ENCODE measurements at places on chromosomes 6 and 20. TPM values are rescaled to one million over a fixed set of nuclear protein-coding genes. Genes with fewer than 3 reads are reported as not detected.

Gene GPSM3
- total RNA-seq = 4.3 TPM

Gene KIF6
- 1.1 TPM for total RNA-seq

Gene OLIG3
- total RNA-seq = not detected

Gene CGA
- total RNA-seq = 4.3 TPM

Gene NMBR
- total RNA-seq = 0.09 TPM

Gene NEDD9
- total RNA-seq = 18.4 TPM

Gene TXLNB
- 94.8 TPM for total RNA-seq

Gene CD40
- total RNA-seq = 6.0 TPM

Gene FOXS1
- total RNA-seq = 6.0 TPM

Gene SLC17A3
- total RNA-seq = not detected

Gene SNAP25
- 3.1 TPM for total RNA-seq

Gene SPO11
- total RNA-seq = not detected

Gene SIRPD
- not detected for total RNA-seq

- no peak for DNase-seq
- H3K4me3 ChIP-seq = no peak overlapping the region
- H3K27me3 ChIP-seq = no peaks in the 10 kb centered on the region
- no peak overlapping the region for H3K27ac ChIP-seq
These were observed 3.1 kb upstream of the AKIRIN2 start for GRCh38 chr6:87705070-87705691.

DNA sequence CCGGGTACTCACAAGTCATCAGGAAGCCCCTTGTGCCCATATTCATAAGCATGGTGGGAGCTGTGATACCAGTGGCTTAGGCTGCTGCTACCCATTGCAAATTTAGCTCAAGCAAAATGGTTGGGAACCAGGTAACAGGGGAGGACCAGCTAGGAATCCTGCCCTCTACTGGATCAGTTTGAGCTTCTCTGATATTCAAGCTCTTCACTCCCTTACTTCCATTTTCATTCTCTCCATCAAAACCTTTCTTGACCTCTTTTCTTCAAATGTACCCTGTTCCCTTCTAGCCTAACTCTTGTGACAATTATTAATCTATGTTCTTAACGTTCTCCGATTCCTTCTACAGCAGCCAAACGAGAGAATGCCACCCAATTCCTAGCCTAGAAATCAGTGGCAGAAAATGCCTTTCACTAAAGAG, 9.7 kb downstream of the NOL7 start:
- no peak overlapping the region for H3K27ac ChIP-seq
- no peaks in the 10 kb centered on the region for H3K27me3 ChIP-seq
- no peaks in the 10 kb centered on the region for H3K4me1 ChIP-seq
- no peak overlapping the region for H3K4me3 ChIP-seq
- no peak for DNase-seq

DNA sequence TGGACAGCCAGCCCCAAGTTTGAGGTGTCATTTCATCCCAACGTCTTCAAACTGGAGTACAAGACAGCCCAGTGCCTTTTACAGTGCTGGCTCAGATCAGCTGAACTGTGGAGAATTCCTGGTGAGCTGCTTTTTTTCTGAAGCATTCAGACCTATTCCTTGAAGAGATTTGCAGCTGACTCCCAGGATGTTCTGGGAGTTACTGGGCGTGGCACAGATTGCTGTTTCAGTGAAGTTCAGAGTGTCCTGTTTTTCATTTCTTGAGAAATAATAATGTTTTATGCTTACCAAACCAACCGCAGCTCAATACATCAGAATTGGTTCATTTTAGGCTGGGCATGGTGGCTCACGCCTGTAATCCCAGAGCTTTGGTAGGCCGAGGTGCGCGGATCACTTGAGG, 33.4 kb upstream of the SRPK1 start:
- no peaks in the 10 kb centered on the region for H3K36me3 ChIP-seq
- no peaks in the 10 kb centered on the region for H3K4me1 ChIP-seq
- H3K27me3 ChIP-seq = peaks cover 3% of the 10 kb centered on the region

DNA sequence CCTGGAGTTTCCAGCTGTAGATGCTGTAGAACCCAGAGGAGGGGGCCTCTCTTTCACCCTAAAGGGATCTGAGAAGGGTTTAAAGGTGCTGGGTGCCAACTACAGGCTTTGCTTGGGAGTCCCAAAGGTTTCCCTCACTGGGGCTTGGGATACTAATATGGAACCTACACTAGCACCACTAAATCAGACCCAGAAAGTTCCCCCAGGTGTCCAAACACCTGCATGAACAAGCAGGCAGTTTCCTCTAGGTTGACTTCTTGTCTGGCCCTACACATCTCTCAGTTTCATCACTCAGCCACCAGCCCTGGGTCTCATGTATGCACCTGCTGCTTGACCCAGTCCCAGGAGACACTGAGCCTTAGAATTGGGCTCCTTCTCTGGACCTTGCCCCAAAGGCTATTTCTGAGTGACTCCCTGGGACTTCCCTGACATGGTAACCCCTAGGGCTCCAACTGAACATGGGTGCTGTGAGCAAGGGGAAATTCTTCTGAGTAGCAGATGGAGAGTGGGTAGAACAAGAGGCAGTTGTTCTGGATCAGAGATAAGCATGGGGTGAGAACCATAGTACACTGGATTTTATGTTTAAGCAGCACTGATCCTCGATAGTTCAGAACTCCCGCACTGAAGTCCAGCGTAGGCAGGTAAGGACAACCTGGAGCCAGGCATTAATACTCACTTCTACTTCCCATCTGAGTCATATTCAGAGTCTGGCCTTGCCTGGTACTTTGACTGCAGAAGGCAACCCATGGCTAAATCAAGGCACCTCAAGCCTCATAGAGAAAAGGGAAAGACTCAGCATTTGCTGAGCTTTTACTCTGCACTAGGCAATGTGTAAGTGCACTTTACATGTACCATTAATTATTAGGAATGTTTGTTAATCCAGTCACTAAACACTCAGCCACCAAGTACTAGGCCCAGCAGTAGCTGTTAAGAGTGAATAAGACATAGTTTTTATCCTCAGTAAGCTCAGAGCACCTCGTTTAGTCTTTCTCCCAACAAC, 16.8 kb downstream of the BCL2L1 start:
- DNase-seq = no peak
- no peak overlapping the region for H3K4me3 ChIP-seq
- no peaks in the 10 kb centered on the region for H3K27me3 ChIP-seq
- H3K4me1 ChIP-seq = peaks cover 22% of the 10 kb centered on the region
- H3K36me3 ChIP-seq = peaks cover 41% of the 10 kb centered on the region
- H3K27ac ChIP-seq = no peak overlapping the region

GRCh38 chr6:45422503-45423110, 44.9 kb upstream of the SUPT3H start:
- no peak overlapping the region for H3K27ac ChIP-seq
- peak; percentile 42 for DNase-seq
- H3K27me3 ChIP-seq = peaks cover 64% of the 10 kb centered on the region
- peaks cover 40% of the 10 kb centered on the region for H3K4me1 ChIP-seq

- DNase-seq = no peak
- no peaks in the 10 kb centered on the region for H3K27me3 ChIP-seq
- H3K27ac ChIP-seq = no peak overlapping the region
- no peaks in the 10 kb centered on the region for H3K4me1 ChIP-seq
These were observed 154.5 kb upstream of the SCGN start for GRCh38 chr6:25497383-25498040.

GRCh38 chr6:13617066-13617465, 1.9 kb downstream of the NOL7 start:
- H3K36me3 ChIP-seq = peaks cover 40% of the 10 kb centered on the region
- H3K4me1 ChIP-seq = peaks cover 7% of the 10 kb centered on the region

DNA sequence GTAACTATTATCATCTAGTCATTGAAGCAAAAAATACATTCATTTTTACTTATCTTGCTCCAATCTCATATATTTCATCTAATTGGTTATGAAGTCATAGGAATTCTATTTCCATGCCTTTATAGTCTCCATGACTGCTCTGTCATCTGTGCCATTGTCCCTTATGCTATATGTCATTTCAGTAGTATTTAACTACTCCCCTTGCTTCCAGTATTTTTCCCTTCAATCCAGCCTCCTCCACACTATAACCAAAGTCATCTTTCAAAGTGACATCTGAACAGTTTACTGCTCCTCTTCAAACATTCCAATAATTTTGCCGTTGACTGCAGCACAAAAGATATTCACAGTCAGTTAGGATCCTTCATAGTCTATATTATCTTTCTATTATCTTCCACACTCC, 216.6 kb upstream of the HS3ST5 start:
- H3K4me3 ChIP-seq = no peak overlapping the region
- DNase-seq = no peak
- no peaks in the 10 kb centered on the region for H3K36me3 ChIP-seq
- H3K4me1 ChIP-seq = no peaks in the 10 kb centered on the region
- no peaks in the 10 kb centered on the region for H3K27me3 ChIP-seq

GRCh38 chr6:19802656-19803055, 34.5 kb upstream of the ID4 start:
- H3K27me3 ChIP-seq = no peaks in the 10 kb centered on the region
- H3K4me1 ChIP-seq = peaks cover 14% of the 10 kb centered on the region
- H3K27ac ChIP-seq = no peak overlapping the region

DNA sequence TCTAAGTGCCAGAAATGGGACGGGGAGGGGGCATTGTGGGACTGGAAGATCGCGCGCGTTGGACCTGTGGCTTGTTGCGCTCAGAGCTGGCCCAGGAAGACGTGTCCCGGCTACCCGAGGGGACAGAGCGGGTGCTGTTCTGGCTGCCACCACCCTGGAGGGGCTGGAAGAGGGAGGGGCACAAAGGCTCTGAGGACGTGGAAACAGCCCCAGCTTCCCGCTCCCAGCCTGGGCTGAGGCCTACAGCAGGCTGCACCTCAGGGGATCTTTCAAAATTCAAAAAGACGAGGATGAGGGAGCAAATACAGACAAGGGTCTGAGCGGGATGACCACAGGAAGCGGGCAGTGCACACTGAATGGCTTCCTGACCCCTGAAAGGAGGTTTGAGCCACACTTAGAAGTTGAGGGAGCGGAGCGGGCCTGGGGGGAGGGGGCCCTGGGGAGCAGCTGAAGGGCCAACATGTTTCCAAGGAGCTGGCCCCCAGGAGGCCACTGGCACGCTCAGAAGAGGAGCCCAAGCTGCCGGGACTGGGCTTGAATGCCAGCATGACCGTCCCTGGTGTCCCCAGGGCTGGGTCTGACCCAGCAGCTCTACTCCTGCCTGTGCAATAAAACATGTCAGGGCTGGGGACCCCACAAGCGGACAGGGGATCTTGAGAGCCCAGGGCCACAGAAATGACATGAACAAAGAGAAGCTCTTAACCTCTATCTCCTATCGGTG, 1.3 kb downstream of the OXT start:
- H3K27ac ChIP-seq = no peak overlapping the region
- H3K36me3 ChIP-seq = no peaks in the 10 kb centered on the region
- DNase-seq = no peak
- H3K27me3 ChIP-seq = peaks cover 44% of the 10 kb centered on the region
- H3K4me3 ChIP-seq = peak overlapping the region; percentile 45

- H3K36me3 ChIP-seq = no peaks in the 10 kb centered on the region
- H3K27me3 ChIP-seq = no peaks in the 10 kb centered on the region
- no peak overlapping the region for H3K27ac ChIP-seq
- no peak overlapping the region for H3K4me3 ChIP-seq
These were observed 16.8 kb downstream of the TMEM244 start for GRCh38 chr6:129844118-129844891.

- no peaks in the 10 kb centered on the region for H3K27me3 ChIP-seq
- H3K4me3 ChIP-seq = no peak overlapping the region
- no peaks in the 10 kb centered on the region for H3K36me3 ChIP-seq
- peaks cover 10% of the 10 kb centered on the region for H3K4me1 ChIP-seq
These were observed 41.7 kb upstream of the SIRPA start for GRCh38 chr20:1853473-1853872.

GRCh38 chr6:161058741-161059140, 67.2 kb downstream of the MAP3K4 start:
- no peaks in the 10 kb centered on the region for H3K27me3 ChIP-seq
- H3K27ac ChIP-seq = no peak overlapping the region
- no peaks in the 10 kb centered on the region for H3K36me3 ChIP-seq
- H3K4me1 ChIP-seq = no peaks in the 10 kb centered on the region
- no peak for DNase-seq
- H3K4me3 ChIP-seq = no peak overlapping the region

GRCh38 chr6:90233994-90234393, 62.6 kb downstream of the BACH2 start:
- no peaks in the 10 kb centered on the region for H3K27me3 ChIP-seq
- H3K36me3 ChIP-seq = no peaks in the 10 kb centered on the region
- H3K4me3 ChIP-seq = no peak overlapping the region

DNA sequence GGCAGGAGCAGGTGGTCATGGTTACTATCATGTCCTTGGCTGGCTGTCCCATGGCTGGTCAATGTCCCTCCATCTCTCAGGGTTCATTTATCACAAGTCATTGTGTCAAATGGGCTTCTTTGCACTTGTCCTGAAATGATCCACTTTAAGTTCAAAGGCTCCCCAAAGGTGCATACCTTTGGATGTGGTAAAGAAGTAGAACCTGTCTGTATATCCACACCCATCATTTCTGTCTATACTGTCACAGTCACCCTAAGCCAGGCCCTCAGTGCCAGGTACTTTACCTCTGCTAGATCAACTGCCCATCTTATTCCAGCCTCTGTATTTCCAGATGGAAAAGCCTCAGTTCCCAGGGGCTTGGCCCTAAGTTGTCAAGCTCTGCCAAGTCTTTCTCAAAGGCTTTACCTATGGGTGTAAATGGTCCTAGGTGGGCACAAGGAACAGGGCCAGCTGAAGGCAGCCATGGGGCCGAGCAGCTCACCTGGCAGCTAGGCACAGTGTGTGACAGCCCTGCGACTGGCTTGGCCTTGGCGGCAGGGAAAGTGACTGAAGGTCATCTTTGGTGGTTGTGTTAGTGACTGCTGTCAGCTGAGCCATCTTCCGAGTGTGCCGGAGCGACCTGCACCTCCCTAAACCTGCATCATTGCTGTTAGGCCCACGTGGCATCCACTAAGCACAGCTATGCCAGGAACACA, 198.4 kb downstream of the SYNDIG1 start:
- H3K4me1 ChIP-seq = peaks cover 17% of the 10 kb centered on the region
- DNase-seq = no peak
- H3K4me3 ChIP-seq = no peak overlapping the region

GRCh38 chr6:75642311-75642710, 40.6 kb downstream of the SENP6 start:
- H3K27me3 ChIP-seq = no peaks in the 10 kb centered on the region
- no peak overlapping the region for H3K4me3 ChIP-seq
- no peak overlapping the region for H3K27ac ChIP-seq
- no peaks in the 10 kb centered on the region for H3K4me1 ChIP-seq

GRCh38 chr6:28858963-28859362, 64.8 kb downstream of the TRIM27 start:
- peaks cover 11% of the 10 kb centered on the region for H3K27me3 ChIP-seq
- H3K4me1 ChIP-seq = peaks cover 3% of the 10 kb centered on the region
- no peaks in the 10 kb centered on the region for H3K36me3 ChIP-seq
- no peak overlapping the region for H3K27ac ChIP-seq
- no peak overlapping the region for H3K4me3 ChIP-seq

- DNase-seq = no peak
- no peak overlapping the region for H3K4me3 ChIP-seq
- H3K4me1 ChIP-seq = no peaks in the 10 kb centered on the region
These were observed 107.0 kb upstream of the OGFRL1 start for GRCh38 chr6:71181565-71181964.

GRCh38 chr6:43075670-43076463, at the start of gene PTK7:
Gene PTK7, plus strand, starts transcription at chr6:43076314. Its CDS starts 175 bp downstream, at chr6:43076489.
- H3K27me3 ChIP-seq = no peaks in the 10 kb centered on the region
- H3K4me1 ChIP-seq = peaks cover 30% of the 10 kb centered on the region
- peak within 1 kb of the TSS; percentile 97 for H3K4me3 ChIP-seq
- peaks cover 35% of the 10 kb centered on the region for H3K36me3 ChIP-seq
- H3K27ac ChIP-seq = peak within 1 kb of the TSS; percentile 77

GRCh38 chr6:43271103-43271815, 26.8 kb upstream of the SLC22A7 start:
- DNase-seq = no peak
- no peak overlapping the region for H3K27ac ChIP-seq
- peaks cover 42% of the 10 kb centered on the region for H3K27me3 ChIP-seq
- H3K4me1 ChIP-seq = peaks cover 27% of the 10 kb centered on the region
- H3K4me3 ChIP-seq = no peak overlapping the region

GRCh38 chr6:151070631-151071051, 169.1 kb upstream of the AKAP12 start:
- no peaks in the 10 kb centered on the region for H3K27me3 ChIP-seq
- peak overlapping the region; percentile 69 for H3K27ac ChIP-seq
- DNase-seq = no peak
- peaks cover 33% of the 10 kb centered on the region for H3K4me1 ChIP-seq
- no peaks in the 10 kb centered on the region for H3K36me3 ChIP-seq

Data from muscle of leg (tissue), 16 donors.